ENCODE measurements at places on chromosomes 7 and 10.

DNA sequence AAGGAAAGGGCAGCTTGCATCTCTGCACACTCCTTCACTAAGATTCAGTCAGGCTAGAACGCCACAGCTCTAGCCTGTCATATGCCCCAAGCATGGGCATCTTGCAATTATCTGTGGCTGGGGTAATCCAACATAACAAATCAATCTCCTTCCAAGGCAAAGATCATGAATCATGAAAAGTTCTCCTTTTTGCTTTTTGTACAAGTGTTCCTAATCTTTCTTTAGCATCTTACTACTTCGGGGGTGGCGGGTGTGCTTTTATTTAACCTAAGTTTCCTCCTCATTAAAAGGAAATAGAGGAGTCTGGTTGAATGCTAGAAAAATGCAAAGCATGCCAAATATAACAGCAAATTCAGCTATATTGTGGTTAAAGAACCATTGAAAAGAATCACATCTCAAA is 43.5 kb upstream of the NKX2-3 start:
- H3K36me3 ChIP-seq, result no peaks in the 10 kb centered on the region
- no peaks in the 10 kb centered on the region for H3K4me1 ChIP-seq
- DNase-seq, result no peak
- peaks cover 38% of the 10 kb centered on the region for H3K27me3 ChIP-seq
- H3K27ac ChIP-seq, result no peak overlapping the region

- H3K27ac ChIP-seq, result no peak overlapping the region
- DNase-seq, result no peak
- no peaks in the 10 kb centered on the region for H3K4me1 ChIP-seq
- no peak overlapping the region for H3K4me3 ChIP-seq
- H3K27me3 ChIP-seq, result no peaks in the 10 kb centered on the region
- no peaks in the 10 kb centered on the region for H3K36me3 ChIP-seq
These were observed 125.8 kb upstream of the UNC5B start for GRCh38 chr10:71086439-71087080.

- DNase-seq, result no peak
- H3K4me1 ChIP-seq, result no peaks in the 10 kb centered on the region
- H3K4me3 ChIP-seq, result no peak overlapping the region
- no peaks in the 10 kb centered on the region for H3K27me3 ChIP-seq
- H3K27ac ChIP-seq, result no peak overlapping the region
These were observed 639.5 kb downstream of the ANKRD7 start for GRCh38 chr7:118863966-118864365.

- H3K36me3 ChIP-seq, result no peaks in the 10 kb centered on the region
- no peak for DNase-seq
- H3K27me3 ChIP-seq, result no peaks in the 10 kb centered on the region
- no peak overlapping the region for H3K4me3 ChIP-seq
These were observed 48.2 kb upstream of the GPR141 start for GRCh38 chr7:37635346-37635745.

DNA sequence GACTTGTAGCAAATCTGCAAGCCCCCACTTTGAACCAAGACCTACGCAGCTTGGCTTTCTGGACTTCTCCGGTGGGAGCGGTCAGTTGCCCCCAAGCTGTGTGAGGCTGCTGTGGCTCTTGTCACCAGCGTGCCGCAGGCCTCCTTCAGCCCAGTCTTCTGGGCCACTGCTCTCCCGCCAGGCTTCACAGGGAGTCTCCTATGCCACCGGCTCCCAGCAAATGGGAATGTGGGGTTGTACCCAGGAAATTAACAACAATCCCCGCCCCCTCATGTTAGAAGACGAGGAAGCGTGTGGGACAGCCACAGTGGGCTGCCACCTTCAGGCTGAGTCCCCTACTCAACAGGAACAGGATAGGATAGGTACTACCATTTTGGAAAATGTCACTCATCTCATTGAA is 4.2 kb downstream of the WDR86 start:
- no peak overlapping the region for H3K27ac ChIP-seq
- H3K4me3 ChIP-seq, result no peak overlapping the region
- no peaks in the 10 kb centered on the region for H3K4me1 ChIP-seq
- H3K27me3 ChIP-seq, result peaks cover 22% of the 10 kb centered on the region

GRCh38 chr7:55178863-55179773 is 160.3 kb downstream of the EGFR start:
- DNase-seq, result peak; percentile 34
- no peak overlapping the region for H3K27ac ChIP-seq
- no peak overlapping the region for H3K4me3 ChIP-seq
- H3K27me3 ChIP-seq, result no peaks in the 10 kb centered on the region
